ENCODE measurements at places on chromosomes 1 and 21. TPM values are rescaled to one million over a fixed set of nuclear protein-coding genes. Genes with fewer than 3 reads are reported as not detected.

- no peak for DNase-seq
Observed at GRCh38 chr1:100422065-100422464, 69.8 kb downstream of the CDC14A start.

DNA sequence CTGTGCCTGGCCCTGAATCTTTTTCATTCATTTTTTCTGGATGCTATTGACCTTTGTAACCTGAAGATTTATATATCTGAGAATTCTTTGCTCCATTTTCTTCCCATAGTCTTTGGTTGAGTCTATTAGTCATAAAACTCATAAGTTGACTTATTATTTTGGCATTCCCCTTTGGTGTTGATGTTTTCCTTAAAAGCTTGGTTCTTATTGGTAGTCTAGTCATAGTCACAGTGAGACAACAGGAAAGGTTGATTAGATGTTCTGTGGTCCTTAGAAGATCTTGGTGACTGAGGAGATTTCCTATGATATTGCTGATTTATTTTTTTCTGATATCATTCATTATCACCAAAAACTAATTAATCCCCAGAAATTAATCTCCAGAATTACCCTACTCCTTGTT is 86.2 kb downstream of the PTPRC start:
- no peak for DNase-seq

DNA sequence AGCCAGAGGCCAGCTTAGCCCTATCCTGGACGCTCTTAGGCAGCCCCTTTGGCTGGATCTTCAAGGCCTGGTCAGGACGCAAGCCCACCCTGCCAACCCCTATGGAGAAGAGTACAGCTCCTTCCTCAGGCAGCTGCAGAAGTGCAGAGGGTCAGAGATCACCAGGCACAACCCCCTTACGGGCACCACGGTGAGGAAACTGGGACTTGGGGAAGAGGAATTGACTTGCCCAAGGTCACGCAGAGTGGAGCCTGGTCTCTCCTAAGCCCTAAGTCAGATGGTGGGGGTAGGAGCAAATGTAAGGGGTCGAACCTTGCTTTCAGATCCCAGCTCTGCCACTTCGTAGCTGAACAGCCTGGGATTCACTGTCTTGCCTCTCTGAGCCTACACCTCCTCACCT is 3.7 kb downstream of the E2F2 start:
- DNase-seq, result no peak

AQP10 gene
- total RNA-seq, result not detected

HTR6 gene
- total RNA-seq, result not detected

PCSK9 gene
- total RNA-seq, result 0.16 TPM

- DNase-seq, result no peak
Observed at GRCh38 chr1:200319148-200319547, 90.7 kb downstream of the ZNF281 start.

- no peak for DNase-seq
Observed at GRCh38 chr1:99956755-99957154, 13.0 kb upstream of the SLC35A3 start.

FCGR1A gene
- total RNA-seq, result 2.9 TPM

DNA sequence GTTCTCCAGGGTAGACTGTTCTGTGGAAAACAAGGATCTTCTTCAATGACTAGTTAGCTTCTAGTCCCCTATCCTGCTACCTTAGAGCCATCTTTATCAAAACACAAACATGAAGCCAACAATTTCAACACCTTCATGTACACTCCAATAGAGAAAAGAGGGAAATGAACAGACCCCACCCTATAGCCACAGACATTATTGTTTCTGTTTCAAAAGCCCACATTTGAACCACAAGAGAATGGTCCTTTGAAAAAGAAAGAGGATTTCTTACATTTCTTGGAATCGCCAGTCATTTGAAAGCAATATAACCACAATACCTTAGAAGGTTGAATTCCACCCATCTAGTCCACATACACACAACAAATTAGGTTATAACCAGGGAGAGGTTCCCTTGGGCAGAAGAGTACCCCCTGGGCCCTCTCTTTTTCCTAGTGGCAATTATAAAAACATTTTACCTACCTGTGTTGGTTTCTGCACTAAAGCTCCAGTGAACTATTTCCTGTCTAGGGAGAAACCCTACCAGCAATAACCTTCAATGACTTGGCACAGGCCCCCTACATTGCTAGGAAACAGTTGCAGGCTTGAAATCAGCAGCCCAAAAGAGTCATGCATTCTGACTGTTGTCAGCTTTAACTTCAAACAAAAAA is 2.7 kb upstream of the LPGAT1 start:
- DNase-seq, result no peak

GRCh38 chr1:101379950-101380349 is 143.1 kb downstream of the S1PR1 start:
- DNase-seq, result no peak

PRKAA2 gene
- 7.1 TPM for total RNA-seq

DNA sequence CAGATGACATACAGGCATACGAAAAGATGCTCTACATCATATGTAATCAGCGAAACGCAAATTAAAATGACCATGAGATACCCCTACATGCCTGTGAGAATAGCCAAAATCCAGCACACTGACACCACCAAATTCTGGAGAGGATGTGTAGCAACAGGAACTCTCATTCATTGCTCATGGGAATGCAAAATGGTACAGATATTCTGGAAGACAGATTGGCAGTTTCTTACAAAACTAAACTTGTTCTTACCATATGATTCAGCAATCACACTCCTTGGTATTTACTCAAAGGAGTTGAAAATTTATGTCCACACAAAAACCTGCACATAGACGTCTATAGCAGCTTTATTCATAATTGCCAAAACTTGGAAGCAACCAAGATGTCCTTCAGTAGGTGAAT is 52.6 kb downstream of the TM2D1 start:
- DNase-seq, result no peak

RGS13 gene
- total RNA-seq, result 0.62 TPM

ASCL5 gene
- total RNA-seq, result not detected

DNA sequence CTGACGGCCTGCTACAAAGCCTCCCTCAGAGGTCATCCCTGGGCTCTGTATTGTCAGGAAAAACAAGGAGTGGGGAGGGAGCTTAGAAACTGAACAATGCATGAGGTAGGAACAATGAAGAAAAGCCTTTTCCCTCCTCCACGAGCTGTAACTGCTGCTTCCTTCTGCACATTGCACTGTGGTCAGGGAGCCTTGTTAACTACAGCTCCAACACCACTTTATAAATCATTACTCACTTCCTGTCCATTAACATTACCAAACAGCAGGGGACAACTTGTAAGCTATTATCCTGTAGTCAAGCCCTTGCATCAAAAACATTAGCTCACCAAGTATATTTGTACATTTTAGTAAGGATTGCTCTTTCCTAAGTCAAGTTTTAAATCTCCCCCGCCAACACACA is 336.0 kb upstream of the NR5A2 start:
- no peak for DNase-seq

- no peak for DNase-seq
Observed at GRCh38 chr1:176056312-176056711, 150.8 kb downstream of the COP1 start.

MUL1 gene
- 29.9 TPM for total RNA-seq

MXRA8 gene
- total RNA-seq, result 41.9 TPM

- no peak for DNase-seq
Observed at GRCh38 chr1:150545486-150546032, 3.6 kb upstream of the ADAMTSL4 start.

GRCh38 chr1:69569175-69569541 is 1.4 kb downstream of the LRRC7 start:
- no peak for DNase-seq

DNA sequence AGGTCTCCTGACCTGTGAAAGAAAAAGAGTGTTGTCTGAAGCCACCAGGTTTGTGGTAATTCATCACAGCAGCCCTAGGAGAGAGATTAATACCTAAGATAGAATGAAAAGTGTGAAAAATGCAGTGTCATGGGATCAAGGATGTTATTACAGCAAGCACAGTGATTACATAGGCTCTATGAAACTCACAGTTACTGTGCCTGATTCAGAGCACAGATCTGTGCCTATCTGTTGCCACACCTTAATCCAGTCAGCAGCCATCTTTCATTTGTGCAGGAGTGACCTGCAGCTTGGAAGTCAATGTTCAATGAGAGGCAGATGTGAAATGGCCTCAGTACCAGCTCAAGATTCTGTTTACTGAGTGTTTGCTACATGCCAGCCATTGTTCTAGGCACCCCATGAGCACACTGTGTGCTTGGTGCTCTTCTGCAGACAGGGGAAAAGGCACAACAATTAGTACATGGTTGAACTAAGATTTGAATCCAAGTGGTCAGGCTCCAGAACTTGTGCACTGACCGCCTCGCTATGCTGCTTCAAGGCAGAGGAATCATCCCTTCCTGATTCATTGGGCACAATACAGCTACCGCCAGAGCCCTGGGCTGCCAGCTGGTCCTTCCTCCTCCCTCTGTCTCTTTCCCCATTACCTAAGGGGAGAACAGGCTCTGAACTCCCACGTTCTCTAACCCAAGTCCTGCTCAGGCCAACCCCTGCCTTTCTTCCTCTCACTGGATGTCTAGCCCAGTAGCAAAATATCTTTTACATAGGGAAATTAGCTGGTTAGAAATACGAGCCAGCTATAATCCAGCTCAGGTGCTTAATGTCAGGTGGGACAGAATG is 56.3 kb upstream of the NEK2 start:
- no peak for DNase-seq

DNA sequence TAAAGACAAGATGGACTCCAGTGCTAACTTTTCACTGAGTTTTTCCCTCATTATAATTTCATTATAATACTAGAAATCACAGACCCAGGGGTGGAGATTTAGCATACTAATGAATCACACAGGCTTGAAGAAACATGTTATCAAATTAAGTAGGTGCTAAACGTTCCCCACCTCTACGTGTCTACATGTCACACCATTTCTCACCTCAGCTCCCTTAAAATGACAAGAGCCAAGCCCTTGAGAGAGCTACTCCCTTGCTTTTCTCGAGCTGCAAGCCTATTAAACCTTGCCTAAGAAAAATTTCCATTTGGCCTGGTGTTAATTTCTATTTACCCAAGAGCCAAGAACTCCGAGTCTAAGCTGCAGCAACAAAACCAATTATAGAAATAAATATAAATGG is 396.3 kb upstream of the NEGR1 start:
- no peak for DNase-seq

- DNase-seq, result no peak
Observed at GRCh38 chr1:56168176-56168575, 411.2 kb downstream of the PLPP3 start.

PLEKHN1 gene
- total RNA-seq, result 28.5 TPM

LCE2C gene
- not detected for total RNA-seq

GRCh38 chr1:74712881-74713280 is 20.0 kb downstream of the CRYZ start:
- DNase-seq, result no peak

GRCh38 chr21:43702785-43703034 is 16.2 kb upstream of the PDXK start:
- DNase-seq, result no peak

DNA sequence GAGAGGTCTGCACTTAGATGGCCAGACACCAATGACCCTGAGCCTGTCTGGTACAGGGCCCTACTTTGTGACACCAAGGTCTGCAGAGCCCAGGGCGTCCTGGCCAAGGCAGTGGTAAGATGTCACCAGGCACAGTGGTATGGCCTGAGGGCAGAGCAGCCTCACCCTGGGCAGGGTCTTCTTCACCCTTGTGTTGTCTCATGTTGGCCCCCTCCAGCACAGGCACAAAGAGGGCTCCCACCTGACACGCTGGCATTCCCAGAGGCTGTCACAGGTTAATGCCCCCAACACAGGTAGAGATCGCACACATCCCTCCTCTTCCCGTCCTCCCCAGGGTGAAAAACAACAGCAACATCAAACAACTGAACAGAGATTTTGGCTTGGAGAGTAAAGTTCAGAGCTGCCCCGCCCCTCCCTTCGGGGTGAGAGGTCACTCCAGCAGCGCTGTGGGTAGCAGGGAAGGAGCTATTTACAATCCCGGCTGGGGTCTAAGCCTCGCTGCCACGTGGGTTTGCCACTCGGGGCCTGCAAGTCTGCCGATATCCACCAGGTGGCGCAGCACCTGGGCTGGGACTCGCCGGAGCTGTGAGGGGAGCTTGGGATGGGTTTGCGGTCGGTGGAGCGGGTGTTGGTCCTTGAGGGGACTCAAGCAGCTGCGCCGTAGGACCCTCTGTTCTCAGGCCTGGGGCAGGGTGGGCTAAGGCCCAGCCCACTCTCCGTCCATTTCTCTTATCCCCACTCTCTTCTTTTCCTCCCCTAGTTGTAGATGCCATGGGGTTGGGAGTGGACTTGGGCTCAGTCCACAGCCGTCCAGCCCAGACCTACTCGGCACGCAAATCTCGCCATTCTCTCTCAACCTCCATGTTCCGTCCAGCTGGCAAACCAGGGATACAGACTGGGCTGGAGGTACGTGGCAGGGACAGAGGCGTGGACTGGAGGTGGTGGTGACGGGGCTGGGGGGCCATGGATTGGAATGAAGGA is 12.7 kb downstream of the EFNA3 start:
- DNase-seq, result peak; percentile 82

DNA sequence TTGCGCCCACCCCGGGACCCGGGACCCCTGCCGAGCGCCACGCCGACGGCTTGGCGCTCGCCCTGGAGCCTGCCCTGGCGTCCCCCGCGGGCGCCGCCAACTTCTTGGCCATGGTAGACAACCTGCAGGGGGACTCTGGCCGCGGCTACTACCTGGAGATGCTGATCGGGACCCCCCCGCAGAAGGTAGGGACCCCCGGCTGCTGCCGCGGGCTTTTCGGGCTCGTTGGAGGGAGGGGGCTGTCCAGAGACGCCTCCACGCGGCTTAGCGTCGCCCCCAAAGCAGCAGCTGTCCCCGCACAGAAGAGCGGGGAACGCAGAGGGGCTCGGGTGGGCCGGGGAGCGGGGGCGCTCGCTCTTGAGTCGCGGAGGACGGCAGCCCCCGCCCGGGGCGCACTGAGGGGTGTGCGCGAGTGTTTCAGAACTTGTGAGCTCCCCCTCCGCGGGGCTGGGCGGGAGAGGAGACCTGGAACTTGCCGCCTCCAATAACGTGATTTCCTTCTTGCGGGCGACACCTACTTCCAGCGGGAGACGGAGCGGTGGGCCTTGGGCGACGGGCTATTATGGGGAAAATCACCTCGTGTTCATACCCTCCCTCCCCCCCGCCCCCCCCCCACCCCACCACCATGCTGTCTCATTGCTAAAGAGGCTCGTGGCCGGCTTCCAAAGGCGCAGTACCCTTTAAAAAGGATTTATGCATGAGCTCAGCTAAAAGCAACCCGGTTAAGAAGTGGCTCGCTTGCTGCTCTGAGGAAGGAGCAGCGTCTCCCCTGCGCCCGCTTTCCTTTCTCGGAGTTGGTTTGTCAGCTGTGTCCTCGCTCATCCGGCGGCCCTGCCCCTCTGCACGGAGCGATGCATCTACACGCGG is 664 bp downstream of the BACE2 start:
- peak; percentile 70 for DNase-seq

COL9A2 gene
- 27.1 TPM for total RNA-seq

DNA sequence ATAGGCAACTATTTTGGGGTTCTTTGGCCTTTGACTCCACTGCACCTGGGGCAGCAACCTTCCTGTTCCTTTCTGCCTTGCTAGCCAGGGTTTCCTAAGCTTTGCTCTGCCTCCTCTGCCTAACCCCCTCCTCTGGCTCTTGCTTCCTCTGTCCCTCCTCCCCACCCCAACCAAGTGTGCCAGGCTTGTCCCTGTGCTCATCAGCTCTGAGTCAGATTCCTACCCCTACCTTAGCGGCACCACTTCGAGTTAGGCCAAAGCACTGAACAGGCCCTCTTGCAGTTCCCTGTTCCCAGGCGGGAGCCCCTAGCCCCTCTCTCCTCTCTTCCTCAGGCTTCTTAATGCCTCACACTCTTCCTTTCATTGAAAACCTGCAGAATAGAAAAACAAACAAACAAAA is 74.8 kb upstream of the HAO2 start:
- DNase-seq, result no peak

SH2D2A gene
- 6.7 TPM for total RNA-seq

SLC25A33 gene
- total RNA-seq, result 3.9 TPM

TTC39A gene
- 36.3 TPM for total RNA-seq
